NCI-H69 (cell line): ENCODE measurements at places on chromosomes 13 and 19.

DNA sequence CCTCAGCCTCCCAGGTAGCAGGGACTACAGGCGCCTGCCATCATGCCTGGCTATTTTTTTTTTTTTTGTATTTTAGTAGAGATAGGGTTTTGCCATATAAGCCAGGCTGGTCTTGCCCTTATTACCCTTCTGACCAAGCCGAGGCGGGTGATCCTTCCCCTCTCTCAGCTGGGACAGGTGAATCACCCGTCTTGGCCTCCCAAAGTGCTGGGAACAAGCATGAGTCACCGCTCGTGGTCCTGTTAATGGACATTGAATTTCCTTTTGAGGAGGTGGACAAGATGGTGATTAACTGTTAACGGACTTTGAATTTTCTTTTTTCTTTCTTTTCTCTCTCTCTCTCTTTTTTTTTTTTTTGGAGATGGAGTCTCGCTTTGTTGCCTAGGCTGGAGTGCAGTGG is 10.6 kb downstream of the CD70 start:
- DNase-seq, result no peak

DNA sequence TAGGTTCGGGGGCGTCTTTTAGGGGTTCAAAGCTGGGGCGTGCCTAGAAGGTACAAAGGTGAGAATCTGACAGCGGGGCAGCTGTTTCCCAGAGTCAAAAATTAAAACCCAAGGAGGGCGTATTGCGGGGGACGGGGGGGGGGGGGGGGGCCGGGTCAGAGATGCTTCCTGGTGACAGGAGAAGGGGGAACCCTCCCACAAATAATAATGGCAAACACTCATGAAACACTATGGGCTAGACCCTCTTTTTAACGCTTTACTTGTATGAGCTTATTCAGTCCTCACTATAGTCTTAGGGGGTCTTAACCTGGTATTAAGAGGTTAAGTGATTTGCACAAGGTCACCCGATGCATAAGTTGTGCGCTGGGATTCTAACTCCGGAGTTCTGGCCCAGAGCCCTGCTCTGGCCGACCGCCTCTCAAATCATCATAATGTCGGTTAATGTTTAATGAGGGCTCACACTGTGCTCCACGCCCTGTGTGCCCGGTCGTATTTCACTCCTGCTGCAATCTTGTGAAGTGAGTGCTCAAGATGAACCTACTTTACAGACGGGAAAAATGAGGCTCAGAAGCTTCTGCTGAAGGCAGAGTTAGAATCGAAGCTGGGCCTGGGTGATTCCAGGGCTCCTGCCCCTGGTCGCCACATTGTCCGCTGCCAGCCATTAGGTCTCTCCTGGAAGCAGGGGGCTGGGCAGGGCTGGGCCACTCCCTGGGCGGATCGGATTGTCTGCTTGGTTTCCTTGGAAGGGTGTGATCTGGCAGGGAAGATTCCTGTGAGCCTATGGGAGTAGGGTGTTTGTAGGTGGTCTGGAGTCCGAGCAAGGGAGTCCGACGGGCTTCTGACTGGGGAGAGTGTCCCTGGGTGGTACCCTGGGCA is 964 bp downstream of the PAK4 start:
- peak; percentile 78 for DNase-seq

DNA sequence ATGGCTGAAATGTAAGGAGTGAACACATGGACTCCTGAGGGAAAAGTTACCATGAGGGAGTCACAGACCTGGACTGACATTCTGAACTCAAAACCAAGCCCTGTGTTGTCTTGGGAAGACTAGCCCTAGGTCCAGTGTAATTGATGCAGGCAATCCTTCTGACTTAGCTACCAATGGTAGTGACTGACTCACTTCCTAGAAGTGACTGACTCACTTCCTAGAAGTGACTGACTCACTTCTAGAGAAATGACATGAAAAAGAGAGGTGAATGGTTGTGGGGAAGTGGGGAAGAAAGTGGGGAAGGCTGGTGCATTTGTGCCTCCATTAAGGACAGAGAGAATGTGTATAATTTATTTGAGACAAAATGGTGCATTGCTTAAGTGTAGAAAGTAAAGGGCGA is 49.9 kb downstream of the EDNRB start:
- DNase-seq, result no peak

GRCh38 chr19:55867101-55867500 is 30.8 kb downstream of the NLRP4 start:
- no peak for DNase-seq

DNA sequence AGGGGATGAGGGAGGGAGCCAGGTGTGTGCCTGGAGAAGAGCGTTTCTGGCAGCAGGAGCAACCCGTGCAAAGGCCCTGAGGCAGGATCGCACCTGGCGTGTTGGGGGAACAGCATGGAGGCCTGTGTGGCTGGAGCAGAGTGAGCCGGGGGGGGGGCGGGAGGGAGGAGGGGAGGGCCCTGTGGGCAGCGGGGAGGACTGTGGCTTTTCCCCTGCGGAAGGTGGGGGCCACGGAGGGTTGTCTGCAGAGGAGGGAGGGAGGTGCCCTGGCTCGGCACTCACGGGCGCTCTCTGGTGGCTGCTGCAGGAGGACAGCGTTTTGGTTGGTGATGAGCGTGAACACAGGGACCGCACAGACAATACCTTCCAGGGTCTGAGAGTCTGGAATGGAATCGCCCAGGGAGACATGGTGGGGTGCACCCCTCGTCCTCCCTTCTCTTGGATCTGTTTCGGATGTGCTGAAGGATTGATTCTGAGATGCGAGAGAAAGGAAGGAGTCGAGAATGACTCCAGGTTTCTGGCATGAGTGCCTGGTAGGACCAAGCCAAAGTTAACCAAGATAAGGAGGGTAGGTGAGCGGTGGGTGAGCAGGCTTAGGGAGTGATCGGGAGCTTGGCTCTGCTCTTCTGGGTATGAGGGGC is 6.5 kb downstream of the RAB11B start:
- peak; percentile 65 for DNase-seq
